Muscle of arm (tissue), 14 donors: ENCODE measurements at places on chromosomes 3 and 15. TPM values are rescaled to one million over a fixed set of nuclear protein-coding genes. Genes with fewer than 3 reads are reported as not detected.

The NEDD4 gene
- 19.7 TPM for polyA plus RNA-seq

The LOXL1 gene
- 27.7 TPM for polyA plus RNA-seq

The TMEM212 gene
- polyA plus RNA-seq = 0.14 TPM

The EXD1 gene
- polyA plus RNA-seq = not detected

The A4GNT gene
- 0.09 TPM for polyA plus RNA-seq

The CLDN16 gene
- polyA plus RNA-seq = 0.37 TPM

The RTP1 gene
- polyA plus RNA-seq = 0.17 TPM

The AADACL2 gene
- not detected for polyA plus RNA-seq

The SNTN gene
- not detected for polyA plus RNA-seq

The SERINC4 gene
- 0.89 TPM for polyA plus RNA-seq

The EPB42 gene
- polyA plus RNA-seq = 10.0 TPM
